ENCODE measurements at places on chromosomes 5 and 9.

GRCh38 chr5:141479776-141480175 lies 4.0 kb downstream of the PCDHGC3 start:
- no peak for DNase-seq

- DNase-seq: peak; percentile 7
These were observed 157.2 kb upstream of the DMRT1 start for GRCh38 chr9:684054-684890.

DNA sequence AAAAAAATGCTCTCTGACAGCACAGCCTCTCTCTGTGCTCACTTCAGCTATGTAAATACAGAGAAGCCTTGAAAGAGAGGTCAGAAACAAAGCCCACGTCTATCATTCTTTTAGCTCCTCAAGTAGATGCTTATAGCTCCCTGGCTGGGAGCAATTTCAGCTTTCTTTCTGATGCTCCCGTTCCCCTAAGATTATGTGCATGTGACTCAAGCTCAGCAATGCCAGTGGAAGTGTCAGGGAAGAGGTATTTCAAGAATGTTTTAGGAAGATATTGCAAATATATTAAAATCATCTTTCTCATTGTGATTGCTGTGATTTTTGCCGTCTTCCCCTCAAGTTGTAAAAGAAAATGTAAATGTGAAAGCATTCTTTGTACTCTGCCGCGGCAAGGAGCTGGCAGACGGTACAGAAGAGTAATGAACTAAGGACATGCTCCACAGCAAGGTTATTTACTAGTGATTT lies 1353.7 kb upstream of the ACO1 start:
- DNase-seq: no peak

GRCh38 chr9:19122490-19123042 lies 4.7 kb downstream of the PLIN2 start:
- no peak for DNase-seq

DNA sequence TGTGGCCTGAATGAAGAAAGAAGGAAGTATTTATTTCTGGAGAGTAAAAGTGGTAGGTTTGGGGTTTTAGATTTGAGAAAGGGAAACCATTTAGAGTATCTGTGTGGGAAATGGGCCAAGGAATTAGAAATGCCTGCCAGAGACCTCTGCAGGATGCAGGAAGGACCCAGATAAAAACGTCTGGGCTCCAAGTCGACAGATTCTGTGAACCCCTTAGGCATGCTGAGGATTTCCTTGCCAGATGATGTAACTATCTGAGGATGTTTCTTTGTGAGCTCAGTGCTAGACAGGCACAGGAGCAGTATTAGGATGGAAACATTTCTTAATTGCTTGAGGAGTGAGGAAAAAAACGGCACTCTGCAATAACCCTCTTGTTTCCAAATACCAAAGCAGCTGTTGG lies 251.8 kb upstream of the DMRT1 start:
- no peak for DNase-seq

GRCh38 chr9:123741214-123741613 lies 188.7 kb downstream of the DENND1A start:
- DNase-seq: no peak

DNA sequence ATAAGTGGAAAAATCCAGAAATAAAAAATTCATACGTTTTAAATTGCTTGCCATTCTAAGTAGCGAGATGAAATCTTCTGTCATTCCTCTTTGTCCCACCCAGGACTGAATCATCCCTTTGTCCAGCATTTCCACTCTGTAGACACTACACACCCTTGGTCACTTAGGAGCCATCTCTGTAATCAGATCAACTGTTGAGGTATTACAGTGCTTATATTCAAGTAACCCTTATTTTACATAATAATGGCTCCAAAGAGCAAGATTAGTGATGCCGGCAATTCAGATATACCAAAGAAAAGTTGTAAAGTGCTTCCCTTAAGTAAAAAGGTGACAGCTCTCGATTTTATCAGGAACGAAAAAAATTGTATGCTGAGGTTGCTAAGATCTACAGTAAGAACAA lies 60.4 kb downstream of the TRIM36 start:
- DNase-seq: no peak

DNA sequence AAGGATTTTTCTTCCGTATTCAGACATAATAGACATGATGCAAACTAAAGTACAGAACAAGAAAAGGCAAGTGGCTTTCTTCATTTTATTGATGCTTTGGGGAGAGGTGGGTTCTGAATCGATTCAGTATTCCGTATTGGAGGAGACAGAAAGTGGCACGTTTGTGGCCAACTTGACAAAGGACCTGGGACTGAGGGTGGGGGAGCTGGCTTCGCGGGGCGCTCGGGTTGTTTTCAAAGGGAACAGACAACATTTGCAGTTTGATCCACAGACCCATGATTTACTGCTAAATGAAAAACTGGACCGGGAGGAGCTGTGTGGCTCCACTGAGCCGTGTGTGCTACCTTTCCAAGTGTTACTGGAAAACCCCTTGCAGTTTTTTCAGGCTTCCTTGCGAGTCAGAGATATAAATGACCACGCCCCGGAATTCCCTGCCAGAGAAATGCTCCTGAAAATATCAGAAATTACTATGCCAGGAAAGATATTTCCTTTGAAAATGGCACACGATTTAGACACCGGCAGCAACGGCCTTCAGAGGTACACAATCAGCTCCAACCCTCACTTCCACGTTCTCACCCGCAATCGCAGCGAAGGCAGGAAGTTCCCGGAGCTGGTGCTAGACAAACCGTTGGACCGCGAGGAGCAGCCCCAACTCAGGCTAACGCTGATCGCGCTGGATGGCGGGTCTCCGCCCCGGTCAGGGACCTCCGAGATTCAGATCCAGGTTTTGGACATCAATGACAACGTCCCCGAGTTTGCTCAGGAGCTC lies 551 bp downstream of the PCDHB6 start:
- no peak for DNase-seq

DNA sequence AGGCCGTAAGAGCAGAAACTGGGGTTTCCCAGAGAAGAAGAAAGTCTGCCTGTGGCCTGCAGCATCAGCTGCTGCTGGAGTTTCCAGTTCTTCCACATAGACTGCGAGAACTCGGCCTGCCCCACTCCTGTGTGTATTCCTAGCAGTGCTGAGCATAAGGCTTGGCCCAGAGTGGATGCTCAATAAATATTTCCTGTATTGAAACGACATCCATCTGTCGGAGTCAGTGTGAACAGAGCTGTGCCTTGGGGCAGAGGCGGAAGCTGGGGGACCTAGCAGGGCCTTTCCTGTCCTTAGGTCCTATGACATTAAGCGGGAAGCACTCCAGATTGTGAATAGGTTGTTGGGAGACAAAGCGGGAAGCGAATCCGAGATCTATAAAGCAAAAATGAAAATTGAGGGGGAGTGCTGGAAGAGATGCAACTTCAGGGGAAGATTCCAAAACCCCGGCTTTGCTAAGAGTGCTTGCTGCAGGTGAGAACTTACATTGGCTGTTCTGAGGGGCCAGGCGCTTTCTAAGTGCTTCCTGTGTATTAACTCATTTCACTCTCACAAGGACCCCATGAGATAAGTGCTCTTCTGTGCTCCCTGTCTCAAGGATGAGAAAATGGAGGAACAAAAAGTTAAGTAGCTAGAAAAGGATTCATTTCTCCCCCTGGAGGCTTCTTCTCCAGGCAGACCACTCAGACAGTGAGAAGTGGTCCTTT lies 76.1 kb upstream of the CXCL14 start:
- no peak for DNase-seq

DNA sequence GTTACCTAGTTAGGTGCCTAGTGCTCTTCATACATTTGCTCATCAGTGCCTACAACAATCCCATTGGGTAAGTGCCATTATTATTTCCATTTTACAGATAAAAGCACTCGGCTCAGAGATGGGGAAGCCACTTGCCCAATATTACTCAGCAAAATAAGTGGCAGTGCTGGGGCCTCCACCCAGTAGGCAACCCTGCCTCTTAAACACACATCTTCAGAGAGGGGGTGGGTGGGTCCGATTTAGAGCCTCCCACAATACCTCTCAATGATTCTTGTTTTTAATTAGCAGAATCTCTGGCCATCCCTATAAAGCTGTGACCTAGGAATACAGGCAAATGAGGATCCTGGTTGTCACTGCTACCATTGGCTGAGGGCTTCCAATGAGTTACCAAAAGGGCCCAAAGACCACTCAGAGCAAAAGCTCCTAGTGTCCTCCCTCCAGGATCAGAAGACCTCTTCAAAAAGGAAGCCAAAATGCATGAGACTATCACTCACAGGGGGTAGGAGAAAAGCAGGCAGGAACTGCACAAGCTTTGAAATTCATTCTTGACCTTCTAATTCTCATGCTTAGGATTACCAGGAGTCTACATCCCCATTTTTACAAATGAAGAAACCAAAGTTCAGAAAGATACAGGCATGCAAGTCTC lies 36.1 kb upstream of the UBE2D2 start:
- no peak for DNase-seq

GRCh38 chr9:125446561-125447094 lies 185.0 kb downstream of the GAPVD1 start:
- peak; percentile 42 for DNase-seq

- DNase-seq: no peak
These were observed 31.6 kb upstream of the GABBR2 start for GRCh38 chr9:98740226-98740881.

- DNase-seq: no peak
These were observed 20.5 kb upstream of the MVB12B start for GRCh38 chr9:126306071-126306647.

DNA sequence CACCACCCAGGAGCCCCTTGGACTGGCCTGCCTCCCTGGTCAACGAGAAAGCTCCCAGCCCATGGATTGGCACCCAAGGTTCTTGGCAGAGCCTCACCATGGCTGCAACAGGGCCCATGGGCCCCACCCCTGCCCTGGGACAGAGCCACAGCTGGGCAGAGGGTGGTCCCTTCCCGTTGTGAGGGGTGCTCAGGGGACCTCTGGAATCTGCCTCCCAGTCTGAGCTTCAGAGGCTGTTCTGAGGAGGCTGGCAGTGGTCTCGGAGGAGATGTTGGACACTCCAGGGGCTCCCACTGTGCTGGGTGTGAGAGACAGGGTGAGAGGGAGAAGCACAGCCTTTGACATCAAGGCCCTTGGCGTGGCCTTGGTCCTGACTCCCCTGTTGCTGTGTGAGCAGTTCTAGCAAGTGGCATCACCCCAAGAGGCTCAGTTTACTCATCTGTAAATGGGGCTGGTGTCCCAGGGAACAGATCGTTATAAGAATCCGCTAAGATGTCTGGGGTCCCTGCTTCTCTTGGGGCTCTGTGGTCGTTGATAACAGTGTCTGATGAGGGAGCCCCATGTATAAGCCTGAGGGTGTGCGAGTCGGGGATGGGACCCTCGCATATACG lies 33.0 kb downstream of the LHX3 start:
- no peak for DNase-seq

Data from DMS79 (cell line).